ENCODE measurements at places on chromosomes 2 and 18. TPM values are rescaled to one million over a fixed set of nuclear protein-coding genes. Genes with fewer than 3 reads are reported as not detected.

GRCh38 chr2:26640781-26641564 is at the start of gene CIB4:
Gene CIB4, minus strand, starts transcription at chr2:26641366. Its CDS starts 52 bp downstream, at chr2:26641314.
- no peak within 1 kb of the TSS for H3K27ac ChIP-seq
- no peaks in the 10 kb centered on the region for H3K36me3 ChIP-seq
- no peak within 1 kb of the TSS for H3K4me3 ChIP-seq
- peaks cover 29% of the 10 kb centered on the region for H3K27me3 ChIP-seq
- no peaks in the 10 kb centered on the region for H3K4me1 ChIP-seq

- DNase-seq: no peak
- no peak overlapping the region for H3K27ac ChIP-seq
- H3K27me3 ChIP-seq: no peaks in the 10 kb centered on the region
These were observed 34.2 kb upstream of the PTPRM start for GRCh38 chr18:7532942-7533341.

The TLX2 gene
- total RNA-seq: not detected

DNA sequence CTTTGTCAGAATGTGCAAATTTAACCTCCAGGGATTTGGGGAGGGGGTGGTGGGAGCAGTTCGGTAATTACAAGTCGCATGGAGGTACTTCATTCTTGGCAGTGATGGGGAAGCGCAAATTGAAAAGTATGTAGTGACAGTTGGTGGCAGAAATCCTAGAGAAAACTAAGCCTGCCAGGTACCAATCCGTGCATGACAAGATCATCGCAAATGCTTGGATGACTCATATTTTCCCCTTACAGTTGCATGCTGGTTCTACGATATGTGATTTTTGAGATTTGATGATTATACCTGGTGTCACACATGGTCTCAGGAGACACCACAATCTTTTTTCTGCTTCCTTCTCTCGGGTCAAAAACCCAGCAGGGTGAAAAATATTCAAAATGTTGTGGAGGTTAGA is 479.7 kb upstream of the ID2 start:
- no peak for DNase-seq
- H3K27me3 ChIP-seq: 0 out of 2 replicates have a peak, but pooled peaks cover 4% of the 10 kb centered on the region
- no peak overlapping the region for H3K4me3 ChIP-seq
- no peaks in the 10 kb centered on the region for H3K36me3 ChIP-seq

The REG3G gene
- not detected for total RNA-seq

The CYP27C1 gene
- total RNA-seq: 0.63 TPM

DNA sequence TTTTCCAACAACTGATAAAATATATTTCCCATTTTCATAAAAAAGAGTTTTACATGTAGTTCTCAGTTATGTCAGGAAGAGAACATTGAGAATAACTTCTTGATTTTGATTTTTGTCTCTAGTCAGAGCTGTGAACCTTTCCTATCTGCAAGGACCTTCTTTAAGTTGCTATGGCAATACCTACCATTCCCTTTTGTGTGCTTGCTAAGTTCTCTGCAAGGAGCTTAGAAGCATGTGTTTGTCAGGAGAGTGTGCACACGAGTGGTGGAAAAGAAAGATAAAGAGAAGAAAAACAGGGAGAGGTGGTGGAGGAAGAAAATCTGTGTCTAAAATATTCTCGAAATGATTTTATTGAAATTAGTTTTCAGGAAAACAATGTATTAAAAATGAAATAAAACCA is 140.3 kb upstream of the SLC8A1 start:
- peaks cover 4% of the 10 kb centered on the region for H3K27me3 ChIP-seq
- no peaks in the 10 kb centered on the region for H3K36me3 ChIP-seq
- H3K27ac ChIP-seq: no peak overlapping the region
- no peak overlapping the region for H3K4me3 ChIP-seq
- DNase-seq: no peak
- no peaks in the 10 kb centered on the region for H3K4me1 ChIP-seq

DNA sequence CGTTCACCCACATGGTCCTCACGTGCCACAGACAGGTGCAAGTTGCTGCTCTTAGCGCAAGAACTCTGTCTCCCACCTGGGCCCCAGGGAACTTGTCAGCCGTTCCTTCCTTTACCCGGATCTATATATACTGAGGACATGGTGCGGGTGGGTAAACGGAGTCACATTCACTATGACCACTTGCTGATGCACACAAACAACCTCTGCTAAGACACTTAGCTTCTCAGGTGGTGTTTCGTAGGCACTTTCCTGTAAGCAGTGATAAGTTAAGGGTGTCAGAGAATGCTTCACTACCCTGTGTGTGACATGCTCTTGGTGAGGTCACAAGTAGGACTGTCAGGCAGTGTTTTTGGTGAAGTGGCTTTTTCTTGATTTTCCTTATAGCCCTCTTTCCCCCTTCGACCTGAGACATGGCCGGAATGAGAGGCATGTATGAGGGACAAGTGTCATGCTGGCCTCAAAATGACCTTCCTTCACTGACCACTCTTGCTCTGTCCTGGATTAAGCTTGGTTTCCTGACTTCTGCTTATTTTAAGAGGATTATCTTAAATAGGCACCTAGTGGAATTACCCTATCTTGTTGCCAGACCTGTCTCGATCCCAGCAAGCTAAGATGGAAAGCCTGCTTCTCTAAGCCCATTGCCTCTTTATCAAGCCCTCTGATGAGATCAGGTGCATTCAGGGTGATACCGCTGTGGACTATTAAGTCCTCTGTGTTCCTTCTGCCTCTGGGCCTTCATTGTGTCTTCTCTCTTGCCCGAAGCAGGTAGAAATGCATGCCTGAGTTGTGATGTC is 97.1 kb upstream of the CELF4 start:
- no peaks in the 10 kb centered on the region for H3K27me3 ChIP-seq
- no peaks in the 10 kb centered on the region for H3K4me1 ChIP-seq
- no peak overlapping the region for H3K27ac ChIP-seq
- H3K36me3 ChIP-seq: no peaks in the 10 kb centered on the region
- no peak overlapping the region for H3K4me3 ChIP-seq

DNA sequence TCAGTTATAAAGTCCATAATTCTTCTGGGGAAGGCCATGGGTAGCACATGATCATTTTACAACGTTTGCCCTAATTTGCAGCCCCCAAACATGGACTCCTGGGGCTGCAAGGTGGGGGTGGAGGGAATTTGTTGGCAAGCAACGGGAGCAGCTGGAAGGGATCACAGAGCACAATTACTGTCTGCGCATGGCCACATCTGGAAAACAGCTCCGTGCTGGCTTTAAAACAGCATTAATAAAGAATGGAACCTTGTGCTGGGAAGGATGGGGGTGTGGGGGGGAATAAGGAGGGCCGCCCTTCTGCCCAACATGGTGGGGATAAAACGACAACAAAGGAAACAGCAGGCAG is 60.9 kb upstream of the SLC14A2 start:
- no peaks in the 10 kb centered on the region for H3K36me3 ChIP-seq
- H3K27ac ChIP-seq: no peak overlapping the region

- no peak overlapping the region for H3K4me3 ChIP-seq
- no peak overlapping the region for H3K27ac ChIP-seq
- no peaks in the 10 kb centered on the region for H3K27me3 ChIP-seq
- H3K36me3 ChIP-seq: no peaks in the 10 kb centered on the region
- H3K4me1 ChIP-seq: peaks cover 14% of the 10 kb centered on the region
These were observed 66.9 kb downstream of the EMX1 start for GRCh38 chr2:72984172-72984671.

DNA sequence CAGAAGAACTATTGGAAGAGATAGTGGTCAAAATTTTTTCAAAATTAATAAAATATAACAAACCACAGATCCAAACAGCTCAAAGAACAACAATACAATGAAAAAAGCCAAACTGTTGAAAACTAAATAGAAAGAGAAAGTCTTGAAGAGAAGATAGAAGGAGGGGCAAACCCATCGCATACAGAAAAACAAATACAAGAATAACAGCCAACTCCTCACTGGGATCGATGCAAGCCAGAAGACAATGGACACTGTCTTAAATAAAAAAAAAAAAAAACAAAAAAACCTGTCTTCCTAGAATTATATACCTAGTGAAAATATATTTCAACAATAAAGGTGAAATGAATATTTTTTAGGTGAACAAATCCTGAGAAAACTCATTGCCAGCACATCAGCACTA is 34.1 kb upstream of the ARHGAP25 start:
- DNase-seq: no peak
- no peaks in the 10 kb centered on the region for H3K27me3 ChIP-seq
- no peaks in the 10 kb centered on the region for H3K36me3 ChIP-seq
- no peak overlapping the region for H3K4me3 ChIP-seq

DNA sequence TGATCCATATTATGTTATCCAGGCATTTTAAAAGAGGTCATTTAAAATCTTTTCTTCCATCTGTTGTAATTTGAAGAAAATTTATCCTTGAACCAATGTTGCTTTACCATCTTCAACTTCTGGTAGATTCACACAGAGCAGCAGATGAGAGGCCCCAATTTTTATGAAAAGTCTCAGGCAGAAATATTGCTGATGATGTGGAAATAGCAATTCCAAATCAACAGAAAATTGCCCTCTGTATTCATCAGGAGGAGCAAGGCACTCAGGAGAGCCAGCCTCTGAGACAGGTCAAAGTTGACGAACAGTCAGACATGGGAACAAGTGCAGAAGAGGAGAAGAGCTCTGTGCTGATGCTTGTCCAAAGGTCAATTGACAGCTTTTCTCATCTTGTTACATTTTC is 444.9 kb downstream of the NCKAP5 start:
- H3K36me3 ChIP-seq: no peaks in the 10 kb centered on the region
- DNase-seq: no peak
- H3K27me3 ChIP-seq: no peaks in the 10 kb centered on the region
- H3K4me3 ChIP-seq: no peak overlapping the region
- no peak overlapping the region for H3K27ac ChIP-seq

- no peaks in the 10 kb centered on the region for H3K4me1 ChIP-seq
- H3K36me3 ChIP-seq: no peaks in the 10 kb centered on the region
- no peak for DNase-seq
- H3K27me3 ChIP-seq: no peaks in the 10 kb centered on the region
These were observed 352.7 kb upstream of the SLC39A10 start for GRCh38 chr2:195304310-195304709.

The SH2D6 gene
- not detected for total RNA-seq

- no peaks in the 10 kb centered on the region for H3K27me3 ChIP-seq
- H3K4me3 ChIP-seq: no peak overlapping the region
- no peak for DNase-seq
- no peaks in the 10 kb centered on the region for H3K4me1 ChIP-seq
These were observed 53.8 kb downstream of the LINC00305 start for GRCh38 chr18:64095056-64095455.

The FAM228A gene
- not detected for total RNA-seq

The C2orf66 gene
- total RNA-seq: 0.05 TPM

The RGPD4 gene
- not detected for total RNA-seq

DNA sequence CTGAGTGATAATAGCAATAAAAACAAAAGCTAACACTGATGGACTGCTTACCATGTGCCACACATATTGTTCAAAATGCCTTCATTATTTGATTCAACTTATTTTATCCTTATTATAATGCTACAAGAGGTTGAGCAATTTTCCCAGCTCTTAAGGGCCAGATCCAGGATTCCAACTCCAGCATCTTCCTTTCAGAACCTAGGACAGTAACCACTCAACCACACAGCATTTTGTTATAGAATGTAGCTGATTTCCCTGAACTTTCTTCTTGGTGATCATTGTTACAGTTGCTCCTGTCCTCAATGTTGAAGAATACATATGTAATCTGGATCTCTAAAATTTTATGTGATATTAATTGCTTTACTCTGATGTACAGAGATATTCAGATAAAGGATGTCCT is 341.7 kb downstream of the PIK3C3 start:
- no peak overlapping the region for H3K27ac ChIP-seq
- DNase-seq: no peak
- H3K4me1 ChIP-seq: peaks cover 5% of the 10 kb centered on the region
- no peaks in the 10 kb centered on the region for H3K36me3 ChIP-seq
- no peak overlapping the region for H3K4me3 ChIP-seq

The DIS3L2 gene
- total RNA-seq: 29.8 TPM

GRCh38 chr2:25570161-25570845 is 103.1 kb downstream of the DTNB start:
- H3K4me3 ChIP-seq: no peak overlapping the region
- no peaks in the 10 kb centered on the region for H3K36me3 ChIP-seq
- no peaks in the 10 kb centered on the region for H3K4me1 ChIP-seq

DNA sequence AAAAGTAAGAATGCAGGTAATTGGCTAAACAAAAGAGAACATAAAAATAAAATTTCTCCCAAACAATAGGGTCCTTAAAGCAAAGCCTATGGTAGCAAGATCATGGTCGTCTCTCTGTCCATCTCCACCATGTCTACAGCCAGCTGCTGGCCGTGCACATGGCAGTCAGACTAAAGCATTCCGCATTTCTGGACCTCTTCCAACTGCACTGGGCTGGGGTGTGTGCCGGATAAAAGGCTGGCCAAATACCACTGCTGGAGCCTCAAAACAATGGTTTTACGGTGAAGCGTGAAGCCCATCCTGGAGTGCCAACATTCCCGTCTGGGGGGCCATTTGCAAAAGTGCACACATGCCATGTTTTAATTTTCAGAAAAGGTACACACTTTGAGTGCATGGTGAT is 74.8 kb upstream of the PIEZO2 start:
- no peak overlapping the region for H3K27ac ChIP-seq
- no peak for DNase-seq
- no peak overlapping the region for H3K4me3 ChIP-seq
- peaks cover 4% of the 10 kb centered on the region for H3K27me3 ChIP-seq

- no peak overlapping the region for H3K4me3 ChIP-seq
- no peaks in the 10 kb centered on the region for H3K36me3 ChIP-seq
- peaks cover 19% of the 10 kb centered on the region for H3K4me1 ChIP-seq
- H3K27ac ChIP-seq: peak overlapping the region; percentile 39
- peak; percentile 68 for DNase-seq
These were observed 40.4 kb upstream of the TMEM178A start for GRCh38 chr2:39625193-39625926.

DNA sequence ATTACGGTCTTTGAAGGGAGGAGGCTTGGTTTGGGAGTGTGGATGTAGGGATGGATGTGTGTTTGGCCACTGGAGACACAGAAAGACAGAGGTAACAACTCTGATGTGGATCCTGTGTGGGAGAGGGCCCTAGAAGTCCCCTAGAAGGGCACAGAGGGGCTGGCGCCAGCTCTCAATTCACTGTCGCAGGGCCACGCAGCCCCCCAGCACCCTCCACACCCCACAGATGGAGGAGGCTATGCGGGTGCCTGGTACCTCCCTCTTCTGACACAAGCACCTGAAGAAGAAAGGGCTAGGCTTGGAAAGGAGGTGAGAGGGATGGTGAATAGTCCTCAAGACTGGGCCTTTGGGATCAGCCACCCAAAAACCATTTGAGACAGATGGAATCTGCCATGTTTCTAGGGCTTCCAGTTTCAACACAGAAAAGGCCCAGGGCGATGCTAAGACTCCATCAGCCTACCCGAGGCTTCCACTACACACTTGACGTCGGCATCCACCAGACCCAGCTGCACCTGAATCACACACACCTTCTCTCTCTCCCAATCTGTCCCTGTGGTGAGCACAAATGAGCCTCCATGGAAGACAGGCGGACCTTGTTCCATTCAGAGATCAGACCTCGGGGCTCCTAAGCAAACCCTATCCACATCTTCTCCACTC is 413.5 kb upstream of the HS6ST1 start:
- no peaks in the 10 kb centered on the region for H3K27me3 ChIP-seq
- no peaks in the 10 kb centered on the region for H3K36me3 ChIP-seq
- no peak overlapping the region for H3K27ac ChIP-seq
- H3K4me3 ChIP-seq: no peak overlapping the region
- peaks cover 15% of the 10 kb centered on the region for H3K4me1 ChIP-seq
- no peak for DNase-seq

All from SJSA1 (cell line).